Germinal center (tissue), 1 donor: ENCODE measurements at places on chromosomes 2 and 18.
A peak's percentile ranks its signal among the peaks of the same experiment; 100 is the strongest.

- DNase-seq: no peak
Measured at GRCh38 chr18:63225434-63225833, 94.1 kb downstream of the BCL2 start.

DNA sequence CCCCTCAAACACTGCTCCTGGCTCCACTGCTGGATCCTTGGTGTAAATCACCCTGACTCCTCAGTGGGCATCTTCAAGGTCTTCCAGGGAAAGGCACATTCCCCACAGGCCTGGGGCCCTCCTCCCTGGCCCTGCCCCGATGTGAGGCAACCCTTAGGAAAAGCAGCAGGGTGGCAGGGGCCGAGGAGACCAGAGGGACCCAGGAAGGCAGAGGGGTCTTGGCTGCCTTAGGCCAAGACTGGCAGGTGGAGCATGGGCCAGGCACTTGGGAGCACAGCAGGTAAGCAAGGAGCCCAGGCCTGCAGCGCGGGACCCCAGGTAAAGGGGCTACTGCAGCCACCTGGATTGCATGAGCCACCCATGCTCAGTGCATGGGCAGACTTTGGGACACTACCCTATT lies 96.9 kb downstream of the GYPC start:
- DNase-seq: no peak

- no peak for DNase-seq
Measured at GRCh38 chr2:215697003-215697402, 261.1 kb upstream of the FN1 start.

DNA sequence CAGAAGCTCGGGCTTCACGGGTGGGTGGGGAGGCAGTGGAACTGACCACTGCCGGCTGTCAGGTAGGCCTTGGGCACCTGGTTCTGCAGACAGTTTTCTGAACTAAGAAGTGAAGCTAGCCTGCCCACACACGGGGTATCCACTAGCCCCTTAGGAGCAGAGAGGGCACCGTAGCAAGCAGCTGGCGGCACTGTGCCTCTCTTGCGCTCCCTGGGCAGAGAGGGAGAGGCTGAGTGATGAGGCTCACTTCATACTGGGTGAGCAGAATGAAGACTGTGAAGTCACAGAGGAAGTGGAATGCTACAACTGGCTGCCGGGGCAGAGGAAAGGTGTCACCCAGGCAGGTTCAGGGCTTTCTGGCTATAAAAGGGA lies 753 bp downstream of the ITPRIPL1 start:
- DNase-seq: peak; percentile 43

DNA sequence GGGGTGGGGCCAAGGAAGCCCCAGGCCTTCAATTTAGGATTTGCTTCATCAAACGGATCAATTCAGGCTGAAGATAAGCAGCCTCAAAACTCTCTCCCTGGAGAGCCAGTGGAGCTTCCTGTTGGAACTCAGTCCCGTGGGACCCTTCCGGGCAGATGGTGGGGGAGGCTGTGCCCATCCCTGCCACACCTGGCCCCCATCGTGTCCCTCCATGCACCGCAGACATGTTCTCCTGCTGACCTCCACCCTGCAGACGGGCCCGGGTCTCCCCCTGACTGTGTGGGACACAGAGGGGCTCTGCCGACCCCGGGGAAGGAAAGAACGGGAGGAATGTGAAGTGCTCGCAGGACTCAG lies 144.2 kb downstream of the TPO start:
- DNase-seq: no peak

- no peak for DNase-seq
Measured at GRCh38 chr2:4662161-4662779, 958.9 kb downstream of the DCDC2C start.

DNA sequence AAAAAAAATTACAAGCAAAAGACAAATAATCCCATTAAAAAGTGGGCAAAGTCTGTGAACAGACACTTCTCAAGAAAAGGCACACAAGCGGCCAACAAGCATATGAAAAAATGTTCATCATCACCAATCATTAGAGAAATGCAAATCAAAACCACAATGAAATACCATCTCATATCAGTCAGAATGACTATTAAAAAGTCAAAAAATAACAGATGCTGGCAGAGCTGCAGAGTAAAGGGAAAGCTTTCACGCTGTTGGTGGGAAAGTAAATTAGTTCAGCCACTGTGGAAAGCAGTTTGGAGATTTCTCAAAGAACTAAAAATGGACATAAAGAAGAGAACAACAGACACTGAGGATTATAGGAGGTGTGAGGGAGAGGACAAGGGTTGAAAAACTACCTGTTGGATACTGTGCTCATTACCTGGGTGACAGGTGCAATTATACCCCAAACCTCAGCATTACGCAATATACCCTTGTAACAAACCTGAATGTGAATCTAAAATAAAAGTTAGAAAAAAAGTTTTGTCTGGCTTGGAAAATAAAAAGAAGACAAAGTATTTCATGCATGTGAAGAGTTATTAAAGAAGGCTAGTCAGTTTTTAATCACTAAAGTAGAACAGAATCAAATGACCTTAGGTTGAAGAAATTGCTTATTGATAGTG lies 8.7 kb upstream of the ACSL3 start:
- no peak for DNase-seq

- no peak for DNase-seq
Measured at GRCh38 chr2:221372907-221373306, 199.2 kb downstream of the EPHA4 start.
